ENCODE measurements at places on chromosomes 4 and X. TPM values are rescaled to one million over a fixed set of nuclear protein-coding genes. Genes with fewer than 3 reads are reported as not detected.
A peak's percentile ranks its signal among the peaks of the same experiment; 100 is the strongest.

Gene PITX2
- 18.8 TPM for total RNA-seq

Gene TLR10
- not detected for total RNA-seq

Gene DMP1
- not detected for total RNA-seq

Gene AREG
- total RNA-seq, result 0.42 TPM

GRCh38 chrX:30302956-30303355 lies 6.2 kb downstream of the NR0B1 start:
- no peak overlapping the region for H3K27ac ChIP-seq
- H3K4me3 ChIP-seq, result no peak overlapping the region
- DNase-seq, result peak; percentile 43
- peaks cover 11% of the 10 kb centered on the region for H3K4me1 ChIP-seq
- no peaks in the 10 kb centered on the region for H3K36me3 ChIP-seq

DNA sequence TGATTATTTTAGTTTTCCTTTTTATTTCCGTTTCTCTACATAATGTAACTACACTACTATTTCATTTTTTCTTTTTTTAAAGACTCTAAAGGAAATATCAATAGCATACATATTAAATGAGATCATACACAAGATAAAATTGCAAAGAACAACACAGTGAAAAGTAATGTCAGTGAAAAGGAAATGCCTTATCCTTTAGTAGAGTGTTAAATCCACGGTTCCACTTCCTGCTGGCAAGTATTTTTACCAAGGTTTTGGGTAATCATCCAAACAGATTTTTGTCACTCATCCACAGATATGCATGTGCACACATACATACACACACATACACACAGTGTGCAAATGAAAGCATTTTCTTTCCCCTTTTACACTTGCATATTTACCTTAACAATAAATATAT lies 548.9 kb downstream of the PPP4R3C start:
- no peaks in the 10 kb centered on the region for H3K27me3 ChIP-seq
- no peak overlapping the region for H3K27ac ChIP-seq
- H3K36me3 ChIP-seq, result no peaks in the 10 kb centered on the region
- no peak for DNase-seq
- no peak overlapping the region for H3K4me3 ChIP-seq

- peak overlapping the region; percentile 77 for H3K4me3 ChIP-seq
These were observed 102.6 kb upstream of the PRKX start for GRCh38 chrX:3815896-3816664.

DNA sequence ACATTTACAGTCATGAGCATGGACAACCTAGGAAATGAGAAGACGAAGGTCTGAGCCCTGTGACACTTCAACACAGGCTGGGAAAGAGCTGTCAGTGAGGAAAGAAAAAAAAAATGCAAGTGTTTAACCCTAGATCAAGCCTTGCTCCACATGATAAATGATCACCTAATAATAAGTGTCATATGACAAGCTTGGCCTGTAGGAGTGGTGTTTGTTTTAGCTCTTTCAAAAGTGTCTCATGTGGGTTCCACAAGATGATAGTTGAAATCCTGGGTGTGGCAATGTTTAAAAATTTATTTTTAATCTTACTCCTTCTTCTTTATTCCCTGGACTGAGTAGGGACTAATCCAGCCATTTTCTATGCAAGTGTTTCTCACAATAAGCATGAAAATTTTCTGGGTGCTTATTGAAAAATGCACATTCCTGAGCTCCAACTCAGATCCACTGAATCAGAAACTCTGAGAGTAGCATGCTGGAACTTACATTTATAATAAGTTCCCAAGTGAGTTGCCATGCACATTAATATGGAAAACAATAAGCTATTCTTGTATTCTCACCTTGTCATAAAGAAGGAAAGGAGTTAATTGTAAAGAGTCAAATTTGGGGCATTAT lies 138.3 kb downstream of the AREG start:
- peak; percentile 31 for DNase-seq
- no peak overlapping the region for H3K4me3 ChIP-seq
- H3K27ac ChIP-seq, result no peak overlapping the region
- H3K36me3 ChIP-seq, result no peaks in the 10 kb centered on the region
- no peaks in the 10 kb centered on the region for H3K27me3 ChIP-seq

DNA sequence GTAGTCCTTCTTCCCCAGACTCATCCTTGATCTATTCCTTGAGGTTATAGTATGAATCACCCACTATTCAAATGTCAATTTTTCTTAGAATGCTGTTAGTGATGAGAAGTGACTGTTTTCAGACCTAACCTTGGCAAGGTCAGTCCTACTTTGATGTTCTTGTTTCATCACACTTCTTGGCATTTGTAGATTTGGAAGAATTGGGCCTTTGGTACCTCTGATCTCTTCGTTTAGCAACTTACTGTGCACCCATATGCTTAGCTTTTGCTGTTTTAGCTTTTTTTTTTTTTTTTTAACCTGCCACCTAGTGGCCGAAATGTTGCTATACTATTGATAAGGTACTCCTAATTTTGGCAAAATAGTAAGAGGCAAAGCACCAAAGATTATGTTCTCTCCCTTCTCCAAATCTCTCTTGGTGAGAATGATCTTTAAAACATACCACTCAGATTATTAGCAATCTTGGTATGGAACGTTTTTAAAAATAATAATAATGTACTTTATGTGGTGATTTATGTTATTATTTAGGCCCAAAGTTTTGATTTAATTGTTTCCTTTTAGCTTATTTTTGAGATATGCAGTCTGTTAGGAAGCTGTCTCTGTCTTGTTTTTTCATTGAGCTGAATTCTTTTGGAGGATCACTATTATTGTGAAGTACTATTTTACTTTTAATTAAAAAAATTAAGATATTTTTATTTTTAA lies 16.6 kb downstream of the DCK start:
- H3K4me1 ChIP-seq, result peaks cover 26% of the 10 kb centered on the region
- peak overlapping the region; percentile 62 for H3K27ac ChIP-seq
- DNase-seq, result no peak
- H3K36me3 ChIP-seq, result peaks cover 24% of the 10 kb centered on the region
- no peaks in the 10 kb centered on the region for H3K27me3 ChIP-seq
- H3K4me3 ChIP-seq, result peak overlapping the region; percentile 72

DNA sequence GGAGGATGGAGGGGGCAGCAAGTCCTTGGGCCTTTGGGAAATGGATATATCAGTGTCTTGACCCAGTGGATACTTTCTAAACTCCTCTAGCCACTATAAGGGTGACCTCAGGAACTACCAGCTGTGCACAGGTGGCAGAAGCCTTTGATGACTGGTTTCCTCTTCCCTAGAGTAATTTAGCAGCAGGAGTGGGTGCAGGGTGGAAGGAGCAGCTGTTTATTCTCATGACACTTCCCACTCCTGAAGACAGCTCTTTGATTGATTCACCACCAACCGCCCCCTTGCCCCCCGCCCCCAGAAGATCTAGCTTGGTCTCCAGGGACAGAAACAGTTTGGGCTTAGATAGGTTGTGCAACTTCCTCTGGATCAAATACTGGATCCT lies 63.0 kb downstream of the GPC3 start:
- no peak for DNase-seq
- no peak overlapping the region for H3K27ac ChIP-seq
- no peak overlapping the region for H3K4me3 ChIP-seq
- H3K36me3 ChIP-seq, result no peaks in the 10 kb centered on the region
- H3K4me1 ChIP-seq, result no peaks in the 10 kb centered on the region

DNA sequence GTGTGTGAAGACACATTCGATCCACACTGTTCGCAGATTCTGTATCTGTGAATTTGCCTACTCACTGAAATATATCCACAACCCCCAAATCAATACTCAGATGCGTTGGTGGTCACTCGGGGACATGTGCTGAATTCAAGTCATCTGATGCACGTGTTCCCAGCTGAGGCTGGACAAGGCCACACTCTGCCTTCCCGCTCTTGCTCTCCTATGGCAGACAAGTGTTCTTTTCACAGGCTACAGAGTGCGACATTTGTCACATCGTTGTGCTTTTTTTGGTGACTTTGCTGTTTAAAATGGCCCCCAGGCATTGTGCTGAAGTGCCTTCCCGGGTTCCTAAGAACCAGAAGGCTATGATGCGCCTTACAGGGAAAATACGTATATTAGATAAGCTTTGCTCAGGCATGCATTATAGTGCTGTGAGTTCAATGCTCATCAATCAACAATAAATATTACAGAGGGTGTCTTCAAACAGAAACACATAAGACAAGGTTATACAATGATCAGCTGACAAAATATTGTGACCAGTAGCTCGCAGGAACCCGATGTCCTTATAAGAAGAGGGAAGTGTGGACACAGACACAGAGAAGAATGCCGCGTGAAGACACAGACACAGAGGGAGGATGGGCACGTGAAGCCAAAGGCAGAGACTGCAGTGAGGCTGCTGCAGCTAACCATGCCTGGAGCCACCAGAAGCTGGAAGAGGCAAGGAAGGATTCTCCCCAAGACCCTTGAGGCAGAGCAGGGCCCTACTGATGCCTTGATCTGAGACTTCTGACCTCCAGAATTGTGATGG lies 42.0 kb downstream of the IRF2 start:
- no peaks in the 10 kb centered on the region for H3K27me3 ChIP-seq
- no peak for DNase-seq
- peaks cover 6% of the 10 kb centered on the region for H3K36me3 ChIP-seq
- no peak overlapping the region for H3K27ac ChIP-seq

- peaks cover 10% of the 10 kb centered on the region for H3K4me1 ChIP-seq
- H3K36me3 ChIP-seq, result no peaks in the 10 kb centered on the region
- peaks cover 2% of the 10 kb centered on the region for H3K27me3 ChIP-seq
These were observed 106.3 kb downstream of the LINC00632 start for GRCh38 chrX:140815868-140816267.

GRCh38 chr4:80097400-80098177 lies 24.6 kb upstream of the ANTXR2 start:
- H3K4me3 ChIP-seq, result peak overlapping the region; percentile 70
- peak overlapping the region; percentile 73 for H3K27ac ChIP-seq
- H3K36me3 ChIP-seq, result no peaks in the 10 kb centered on the region
- DNase-seq, result peak; percentile 62
- no peaks in the 10 kb centered on the region for H3K27me3 ChIP-seq
- H3K4me1 ChIP-seq, result peaks cover 63% of the 10 kb centered on the region

GRCh38 chr4:15811703-15812337 lies 33.7 kb downstream of the CD38 start:
- no peak for DNase-seq
- H3K4me1 ChIP-seq, result peaks cover 6% of the 10 kb centered on the region
- peaks cover 26% of the 10 kb centered on the region for H3K27me3 ChIP-seq
- no peaks in the 10 kb centered on the region for H3K36me3 ChIP-seq

DNA sequence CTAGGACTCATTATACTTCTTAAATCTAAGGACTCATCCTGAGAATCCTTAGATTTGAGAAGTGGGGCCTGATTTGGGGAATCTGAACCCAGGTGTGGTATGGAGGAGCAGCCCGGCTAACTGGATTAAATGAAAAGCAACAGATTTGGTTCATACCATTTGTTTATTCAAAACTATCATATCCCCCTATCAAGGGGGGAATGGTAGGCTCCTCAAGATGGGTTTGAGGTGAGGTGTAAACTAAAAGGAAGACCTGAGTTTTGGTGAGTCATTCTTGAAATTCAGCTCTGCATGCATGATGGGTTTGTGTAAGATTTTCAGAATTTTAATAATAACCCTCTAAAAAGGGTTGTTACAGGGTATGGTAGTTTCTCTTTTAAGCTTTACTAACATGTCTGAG lies 53.4 kb downstream of the CASP6 start:
- no peak overlapping the region for H3K27ac ChIP-seq
- no peak overlapping the region for H3K4me3 ChIP-seq
- no peak for DNase-seq
- H3K36me3 ChIP-seq, result peaks cover 6% of the 10 kb centered on the region
- H3K4me1 ChIP-seq, result no peaks in the 10 kb centered on the region

- DNase-seq, result no peak
- H3K27ac ChIP-seq, result no peak overlapping the region
- H3K27me3 ChIP-seq, result no peaks in the 10 kb centered on the region
- H3K4me3 ChIP-seq, result no peak overlapping the region
- H3K4me1 ChIP-seq, result peaks cover 54% of the 10 kb centered on the region
- H3K36me3 ChIP-seq, result peaks cover 25% of the 10 kb centered on the region
These were observed 33.5 kb upstream of the CYP2U1 start for GRCh38 chr4:107897823-107898222.

DNA sequence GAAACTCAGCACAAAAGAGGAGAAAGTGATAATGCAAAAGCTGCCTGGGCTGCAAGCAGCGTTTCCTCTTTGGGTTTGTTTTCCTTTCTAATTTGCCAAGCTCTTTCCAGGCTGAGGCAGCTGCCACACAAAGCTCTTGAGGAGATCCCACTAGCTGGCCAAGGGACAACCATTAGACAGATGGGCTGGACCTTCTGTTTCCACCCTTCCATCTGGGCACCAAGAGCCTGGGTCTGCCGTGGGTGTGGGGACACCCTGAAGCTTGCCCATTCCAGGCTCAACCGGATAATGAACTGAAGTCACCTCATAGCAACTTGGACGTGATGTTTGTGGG lies 194.6 kb upstream of the C1QTNF7 start:
- peaks cover 2% of the 10 kb centered on the region for H3K27me3 ChIP-seq
- DNase-seq, result no peak
- peak overlapping the region; percentile 90 for H3K27ac ChIP-seq

DNA sequence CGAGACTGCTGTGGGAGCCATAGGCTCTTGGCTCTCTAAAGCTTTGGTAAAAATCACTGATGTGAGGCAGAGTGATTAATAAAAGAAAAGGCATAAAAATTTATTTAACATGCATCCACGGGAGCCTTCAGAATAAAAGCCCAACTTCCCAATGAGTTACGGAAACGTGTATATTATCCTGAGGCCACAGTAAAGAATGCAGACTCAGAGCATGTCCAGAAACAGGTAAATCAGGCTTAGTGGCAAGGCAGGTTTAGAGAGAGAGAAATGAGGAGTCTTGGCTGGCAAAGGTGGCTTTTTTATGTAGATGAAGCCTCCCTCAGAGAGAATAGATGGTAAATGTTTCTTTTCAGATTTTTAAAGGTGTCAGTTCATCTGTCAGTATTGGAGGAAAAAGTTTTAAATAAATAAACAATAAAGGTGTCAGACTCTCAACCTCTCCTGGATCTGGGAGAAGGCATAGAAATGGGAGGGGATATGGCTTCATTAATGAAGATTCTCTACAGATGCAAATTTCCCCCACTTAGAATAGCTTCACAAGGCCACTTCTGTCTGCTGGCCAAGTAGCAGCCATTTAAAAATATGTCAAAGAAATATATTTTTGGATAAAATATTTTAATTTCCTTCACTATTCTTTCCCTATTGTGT lies 24.0 kb downstream of the C4orf51 start:
- H3K4me1 ChIP-seq, result peaks cover 7% of the 10 kb centered on the region
- H3K27ac ChIP-seq, result no peak overlapping the region
- no peak overlapping the region for H3K4me3 ChIP-seq
- no peaks in the 10 kb centered on the region for H3K36me3 ChIP-seq
- DNase-seq, result no peak
- H3K27me3 ChIP-seq, result peaks cover 6% of the 10 kb centered on the region

DNA sequence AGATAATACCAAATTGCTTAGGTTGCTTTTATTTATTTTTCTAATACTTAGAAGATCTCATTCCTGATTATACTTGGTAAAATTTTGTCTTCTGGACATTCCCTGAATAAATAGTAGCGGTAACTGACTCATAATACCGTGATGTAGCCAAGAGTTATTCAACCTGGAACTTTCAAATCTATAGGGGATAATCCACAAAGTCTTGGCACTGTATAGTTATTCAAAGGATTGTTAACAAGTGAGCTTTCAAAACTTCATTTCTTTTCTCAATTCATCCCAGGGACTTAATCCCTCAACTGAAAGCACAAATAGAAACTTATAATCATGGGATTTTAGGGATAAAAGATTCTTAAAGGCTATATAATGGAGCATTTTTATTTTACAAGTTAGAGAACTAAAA lies 1383.3 kb downstream of the FAM133A start:
- peak; percentile 16 for DNase-seq
- H3K27ac ChIP-seq, result peak overlapping the region; percentile 31
- peak overlapping the region; percentile 43 for H3K4me3 ChIP-seq
